ENCODE measurements at places on chromosomes 7 and 10. TPM values are rescaled to one million over a fixed set of nuclear protein-coding genes. Genes with fewer than 3 reads are reported as not detected.

Gene PLEKHS1
- not detected for polyA plus RNA-seq

Gene NEUROG3
- not detected for polyA plus RNA-seq

Gene GRM3
- polyA plus RNA-seq = not detected

Gene WIPF3
- 4.5 TPM for polyA plus RNA-seq

Gene THAP5
- polyA plus RNA-seq = 16.3 TPM

Gene ELOVL3
- not detected for polyA plus RNA-seq

Gene UNC5B
- polyA plus RNA-seq = 8.7 TPM

Gene SFTPA1
- 0.26 TPM for polyA plus RNA-seq

Gene C10orf90
- not detected for polyA plus RNA-seq

Gene SLC13A4
- 0.08 TPM for polyA plus RNA-seq

Gene AFAP1L2
- 3.0 TPM for polyA plus RNA-seq

Gene NUPR2
- polyA plus RNA-seq = not detected

Gene MMD2
- polyA plus RNA-seq = not detected
